ENCODE measurements at places on chromosomes 4 and X.

GRCh38 chr4:94804650-94805049, 46.9 kb downstream of the BMPR1B start:
- DNase-seq: no peak

DNA sequence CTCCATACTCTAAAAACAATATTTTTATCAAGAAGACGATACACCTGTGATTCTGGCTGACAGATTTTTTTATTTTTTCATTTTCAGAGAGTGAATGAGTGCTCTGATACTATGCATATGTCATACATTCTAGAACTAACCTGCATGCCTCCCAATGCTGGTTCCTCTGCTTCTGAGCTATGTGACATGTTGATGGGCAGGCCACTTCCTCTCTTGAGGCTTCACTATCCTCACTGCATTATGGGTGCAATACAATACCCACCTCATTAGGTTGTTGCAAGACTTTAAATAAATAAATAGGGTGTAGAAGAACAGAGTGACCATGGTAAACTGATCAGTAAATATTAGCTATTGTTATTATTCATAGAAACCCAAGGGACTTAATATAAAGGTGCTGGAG, 408.3 kb downstream of the HNRNPD start:
- no peak for DNase-seq

DNA sequence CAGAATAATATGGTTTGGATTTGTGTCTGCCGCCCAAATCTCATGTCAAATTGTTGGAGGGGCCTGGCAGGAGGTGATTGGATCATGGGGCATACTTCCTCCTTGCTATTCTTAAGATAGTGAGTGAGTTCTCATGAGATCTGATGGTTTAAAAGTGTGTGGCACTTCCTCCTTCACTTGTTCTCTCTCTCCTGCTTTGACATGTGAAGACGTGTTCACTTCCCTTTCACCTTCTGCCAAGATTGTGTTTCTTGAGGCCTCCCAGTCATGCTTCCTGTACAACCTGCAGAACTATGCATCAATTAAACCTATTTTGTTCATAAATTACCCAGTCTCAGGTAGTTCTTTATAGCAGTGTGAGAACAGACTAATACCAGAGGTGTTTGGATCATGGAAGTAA, 325.7 kb upstream of the GIMD1 start:
- no peak for DNase-seq

GRCh38 chrX:9708923-9709553, 56.6 kb downstream of the GPR143 start:
- peak; percentile 67 for DNase-seq

DNA sequence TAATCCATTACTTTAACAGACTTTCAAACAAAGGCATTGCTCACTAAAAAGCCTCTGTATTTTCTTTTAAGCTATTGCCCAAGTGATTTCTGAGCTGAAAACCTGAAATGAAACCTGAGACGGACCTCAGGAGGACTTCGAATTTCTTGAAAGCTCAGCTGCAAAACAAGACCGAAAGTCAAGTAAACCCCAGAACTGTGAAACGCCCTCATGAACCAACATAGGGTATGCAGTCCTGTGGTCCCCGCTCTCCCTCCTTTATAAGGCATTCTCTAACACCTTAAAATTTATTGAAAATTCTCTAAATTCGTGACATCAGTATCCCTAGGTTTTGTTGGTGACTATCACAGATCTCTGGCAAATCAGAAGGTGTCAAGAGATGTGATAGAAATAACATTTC, 91.8 kb downstream of the SHISA3 start:
- DNase-seq: no peak

- DNase-seq: no peak
Observed at GRCh38 chr4:144716778-144717177, 70.8 kb downstream of the HHIP start.

Measured in activated T-helper 1 cell treated with Interleukin-2 at 50 U/mL for 16 hours (primary cell).